ENCODE measurements at places on chromosomes 1 and 21. TPM values are rescaled to one million over a fixed set of nuclear protein-coding genes. Genes with fewer than 3 reads are reported as not detected.

The HSF2BP gene
- 0.18 TPM for total RNA-seq

The PAX7 gene
- not detected for total RNA-seq

The DYRK1A gene
- total RNA-seq = 83.2 TPM

- H3K36me3 ChIP-seq = no peaks in the 10 kb centered on the region
- no peaks in the 10 kb centered on the region for H3K27me3 ChIP-seq
- no peak overlapping the region for H3K27ac ChIP-seq
- H3K4me3 ChIP-seq = no peak overlapping the region
These were observed 124.9 kb upstream of the VAMP3 start for GRCh38 chr1:7646164-7646563.

- H3K36me3 ChIP-seq = no peaks in the 10 kb centered on the region
- no peak overlapping the region for H3K4me3 ChIP-seq
- H3K27ac ChIP-seq = no peak overlapping the region
- H3K27me3 ChIP-seq = peaks cover 20% of the 10 kb centered on the region
These were observed 155.9 kb downstream of the FOXD2 start for GRCh38 chr1:47593598-47594285.

DNA sequence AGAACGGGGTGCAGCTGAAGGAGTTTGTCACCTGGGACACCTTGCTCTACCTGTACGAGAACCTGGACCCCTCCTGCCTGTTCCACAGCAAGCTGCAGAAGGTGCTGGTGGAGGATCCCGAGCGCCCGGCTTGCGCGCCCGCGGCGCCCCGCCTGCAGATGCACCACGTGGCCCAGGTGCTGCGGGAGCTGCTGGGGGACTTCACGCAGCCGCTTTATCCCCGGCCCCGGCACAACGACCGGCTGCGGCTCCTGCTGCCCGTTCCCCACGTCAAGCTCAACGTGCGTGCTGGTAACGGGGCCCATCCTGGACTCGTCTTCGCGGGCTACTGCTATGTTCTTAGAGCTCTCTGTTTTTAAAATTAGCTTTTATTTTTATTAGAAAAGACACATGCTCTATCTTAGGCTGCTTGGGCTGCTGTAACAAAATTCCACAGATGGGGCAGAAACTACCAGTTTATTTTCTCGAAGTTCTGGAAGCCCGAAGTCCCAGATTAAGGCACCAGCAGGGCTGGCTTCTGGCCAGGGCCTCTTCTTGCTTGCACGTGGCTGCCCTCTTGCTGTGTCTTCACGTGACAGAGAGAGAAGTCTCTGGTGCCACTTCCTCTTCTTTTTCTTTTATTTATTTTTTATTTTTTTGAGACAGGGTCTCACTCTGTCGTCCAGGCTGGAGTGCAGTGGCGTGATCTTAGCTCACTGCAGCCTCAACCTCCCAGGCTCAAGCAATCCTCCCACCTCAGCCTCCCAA, 38.1 kb downstream of the TRPM2 start:
- H3K36me3 ChIP-seq = peaks cover 52% of the 10 kb centered on the region
- no peak for DNase-seq
- H3K27ac ChIP-seq = no peak overlapping the region

Measured in activated CD8-positive, alpha-beta T cell treated with anti-CD3 and anti-CD28 coated beads, Interleukin-2, amount 10 ng/mL, durations not matched to agents 7 days and 5 days (primary cell).